CD4-positive, alpha-beta T cell treated with Interleukin-17A for 1 hour (primary cell): ENCODE measurements at places on chromosomes 3 and 15.

GRCh38 chr15:77027697-77028450 lies 32.9 kb downstream of the PSTPIP1 start:
- DNase-seq, result no peak

DNA sequence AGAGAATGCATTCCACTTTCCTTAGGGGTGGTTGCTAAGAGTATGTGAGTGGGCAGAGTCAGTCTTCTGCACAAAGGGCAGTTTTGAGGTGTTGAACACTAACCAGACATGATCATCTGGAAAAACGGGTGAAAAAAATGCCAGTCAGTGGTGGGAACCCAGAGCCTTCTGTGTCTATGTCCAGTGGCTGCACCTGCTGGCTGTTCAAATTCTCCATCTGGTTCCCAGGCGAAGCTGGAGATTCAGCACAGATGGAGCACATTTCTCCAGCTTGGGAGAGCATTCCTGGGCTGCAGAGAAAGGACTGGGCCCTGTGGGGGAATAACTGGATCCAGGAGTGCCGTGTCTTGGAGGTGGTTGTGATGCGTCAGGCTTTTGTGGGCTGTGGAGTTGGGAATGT lies 74.1 kb downstream of the TRAK1 start:
- DNase-seq, result no peak

DNA sequence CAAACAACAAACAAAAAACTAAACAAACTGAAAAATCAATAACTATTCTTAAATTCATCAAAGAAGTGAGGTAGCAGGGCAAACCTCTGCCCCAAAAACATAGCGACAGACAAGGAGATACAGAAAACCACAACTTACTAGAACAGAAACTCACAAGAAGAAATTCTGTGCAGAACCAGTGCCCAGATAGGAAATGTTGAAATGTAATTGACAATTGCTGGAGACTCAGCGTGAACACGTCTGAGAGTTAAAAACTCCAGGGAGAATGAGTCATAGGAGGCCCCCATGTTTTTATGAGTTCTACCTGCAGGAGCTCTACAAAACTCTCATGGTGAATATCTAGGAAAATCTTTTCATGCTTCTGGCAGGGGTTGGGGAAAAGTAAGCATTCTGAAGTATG lies 95.5 kb upstream of the SETMAR start:
- no peak for DNase-seq

- DNase-seq, result no peak
Observed at GRCh38 chr3:188369526-188369925, 215.6 kb downstream of the LPP start.

GRCh38 chr3:111733154-111733553 lies 125.9 kb upstream of the PHLDB2 start:
- DNase-seq, result no peak

DNA sequence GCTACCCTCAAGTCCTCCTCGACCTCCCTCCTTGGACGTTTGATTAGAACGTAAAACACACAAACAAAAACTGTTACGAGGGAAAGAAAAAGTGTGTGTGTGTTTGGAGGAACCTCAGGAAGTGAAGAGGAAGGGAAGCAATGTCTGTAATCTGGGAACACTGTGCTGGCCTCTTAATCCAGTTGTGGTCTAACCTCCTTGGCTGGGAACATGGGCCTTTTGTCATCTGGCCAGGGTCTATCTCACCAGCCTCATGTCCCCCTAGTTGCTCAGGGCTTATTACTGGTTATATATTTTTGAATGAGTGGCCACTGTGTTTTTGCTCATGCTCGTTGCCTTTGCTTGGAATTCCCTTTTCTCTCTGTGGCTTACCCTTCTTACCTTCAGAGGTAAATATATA lies 89.0 kb upstream of the RASGRF1 start:
- no peak for DNase-seq

GRCh38 chr3:69491975-69492374 lies 106.1 kb upstream of the FRMD4B start:
- no peak for DNase-seq

DNA sequence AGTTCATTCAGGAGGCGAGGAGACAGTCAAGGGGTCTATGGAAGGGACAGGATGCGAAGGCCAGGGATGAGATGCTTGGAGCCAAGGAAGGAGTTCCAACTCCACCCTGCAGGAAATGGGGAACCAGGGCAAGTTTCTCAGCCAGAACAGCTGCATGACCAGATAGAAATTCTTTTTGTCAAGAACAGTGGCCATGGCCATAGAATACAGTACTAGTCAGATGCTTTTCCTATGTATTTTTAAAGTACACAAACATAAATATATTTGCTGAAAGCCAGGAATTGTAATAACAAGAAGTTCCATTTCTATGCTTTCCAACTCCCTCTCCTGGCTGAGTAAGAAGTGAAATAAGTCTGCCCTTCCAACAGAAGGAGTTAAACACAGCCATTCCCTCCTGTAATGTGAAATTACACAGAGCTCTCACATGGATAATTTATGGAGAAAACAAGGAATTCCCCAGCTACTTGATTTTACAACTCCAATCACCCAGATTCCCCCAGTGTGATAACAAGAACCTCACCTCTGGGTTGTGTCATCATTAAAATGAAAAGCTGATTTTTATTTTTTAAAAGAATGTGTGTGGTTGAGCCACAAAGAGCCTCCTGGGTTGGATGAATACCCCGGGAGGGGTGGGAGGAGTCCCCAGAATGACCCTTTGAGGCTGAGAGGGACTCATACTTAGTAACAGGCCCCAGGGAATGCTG lies 124.6 kb upstream of the ARHGEF3 start:
- no peak for DNase-seq

GRCh38 chr3:111277226-111277625 lies 205.6 kb downstream of the NECTIN3 start:
- no peak for DNase-seq

- no peak for DNase-seq
Observed at GRCh38 chr15:67927501-67928168, 87.8 kb upstream of the RNU6-1 start.

DNA sequence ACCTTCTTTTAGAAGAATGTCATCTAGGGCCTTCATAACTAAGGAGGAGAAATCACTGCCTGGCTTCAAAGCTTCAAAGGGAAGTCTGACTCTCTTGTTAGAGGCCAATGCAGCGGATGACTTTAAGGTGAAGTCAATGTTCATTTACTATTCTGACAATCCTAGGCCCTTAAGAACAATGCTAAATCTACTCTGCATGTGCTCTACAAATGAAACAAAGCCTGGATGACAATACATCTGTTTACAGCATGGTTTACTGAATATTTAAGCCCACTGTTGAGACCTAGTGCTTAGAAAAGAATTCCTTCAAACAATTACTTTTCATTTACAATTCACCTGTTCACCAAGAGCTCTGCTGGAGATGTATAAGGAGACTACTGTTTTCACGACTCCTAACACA lies 160.4 kb upstream of the EPHA3 start:
- no peak for DNase-seq

- no peak for DNase-seq
Observed at GRCh38 chr15:57730876-57731275, 24.4 kb downstream of the POLR2M start.

DNA sequence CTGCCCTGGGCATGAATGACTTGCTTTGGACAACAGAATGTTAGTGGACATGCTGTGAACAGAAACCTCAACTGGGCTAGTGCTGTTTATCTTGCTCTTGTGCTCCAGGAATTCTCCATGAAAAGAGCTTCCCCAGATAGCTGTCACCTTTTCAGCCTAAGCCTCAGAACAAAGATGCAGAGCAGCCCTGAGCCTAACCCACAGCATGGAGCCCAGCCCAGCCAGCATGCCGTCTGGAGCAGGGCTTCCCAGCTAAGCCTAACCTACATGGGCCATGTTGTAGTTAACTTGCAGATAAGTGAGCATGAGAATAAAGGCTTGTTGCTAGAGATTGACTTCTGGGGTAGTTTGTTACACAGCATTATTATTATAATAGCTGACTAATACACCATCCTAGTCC lies 48.9 kb downstream of the SCN5A start:
- DNase-seq, result no peak

DNA sequence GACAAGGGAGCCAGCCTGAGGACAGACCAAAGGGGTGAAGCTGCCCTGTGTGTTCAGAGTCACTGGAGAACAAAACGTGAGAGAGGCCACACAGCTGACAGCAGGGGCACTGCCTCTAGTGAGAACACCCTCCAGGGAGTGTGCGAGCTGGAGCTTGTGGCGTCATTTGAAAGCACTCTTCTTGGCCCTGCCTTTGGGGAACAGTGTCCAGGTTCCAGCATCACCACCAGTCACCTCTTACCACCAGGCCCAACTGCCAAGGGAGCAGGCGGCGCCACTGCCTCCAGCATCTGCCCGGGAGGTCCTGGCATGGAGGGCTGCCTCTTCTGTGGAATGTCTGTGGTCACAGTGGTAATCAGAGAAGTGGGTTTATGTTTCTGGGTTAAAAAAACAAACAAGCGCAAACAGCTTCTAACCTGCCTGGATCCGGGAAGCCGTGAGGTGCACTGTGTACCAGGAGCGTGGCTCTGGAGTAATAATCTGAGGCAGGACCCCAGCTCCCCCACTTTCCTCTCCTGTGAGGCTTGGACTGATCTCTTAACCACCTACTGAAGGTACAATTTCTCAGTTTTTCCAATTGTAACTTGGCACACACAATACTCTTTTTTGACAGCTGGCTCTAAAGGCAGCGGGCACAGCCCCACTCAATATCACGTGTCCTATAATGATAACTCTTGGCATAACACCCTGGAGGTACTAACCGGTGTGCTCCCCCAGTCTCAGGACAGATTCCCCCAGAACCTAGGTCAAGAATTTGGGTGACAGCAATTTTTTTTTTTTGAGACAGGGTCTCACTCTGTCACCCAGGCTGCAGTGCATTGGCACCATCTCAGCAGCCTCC lies 32.2 kb upstream of the CDCP1 start:
- DNase-seq, result no peak

DNA sequence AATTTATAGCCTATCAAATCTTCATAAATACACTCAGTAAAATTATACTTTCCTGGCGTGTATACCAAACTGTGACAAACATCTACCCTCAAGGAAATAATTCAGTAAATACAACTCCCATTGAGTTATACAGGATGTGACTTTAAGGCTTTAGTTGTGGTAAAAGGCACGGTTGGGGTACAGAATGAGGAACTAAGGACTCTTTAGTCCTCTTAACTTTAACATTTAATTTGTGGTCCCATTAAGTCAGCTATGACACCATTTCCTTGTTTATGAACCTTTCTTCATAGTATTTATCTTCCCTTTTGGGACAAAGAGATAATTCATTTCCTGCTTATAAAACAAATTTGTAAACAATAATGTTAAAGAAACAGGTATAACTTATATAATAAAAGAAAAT lies 30.2 kb downstream of the IFT80 start:
- DNase-seq, result peak; percentile 11

DNA sequence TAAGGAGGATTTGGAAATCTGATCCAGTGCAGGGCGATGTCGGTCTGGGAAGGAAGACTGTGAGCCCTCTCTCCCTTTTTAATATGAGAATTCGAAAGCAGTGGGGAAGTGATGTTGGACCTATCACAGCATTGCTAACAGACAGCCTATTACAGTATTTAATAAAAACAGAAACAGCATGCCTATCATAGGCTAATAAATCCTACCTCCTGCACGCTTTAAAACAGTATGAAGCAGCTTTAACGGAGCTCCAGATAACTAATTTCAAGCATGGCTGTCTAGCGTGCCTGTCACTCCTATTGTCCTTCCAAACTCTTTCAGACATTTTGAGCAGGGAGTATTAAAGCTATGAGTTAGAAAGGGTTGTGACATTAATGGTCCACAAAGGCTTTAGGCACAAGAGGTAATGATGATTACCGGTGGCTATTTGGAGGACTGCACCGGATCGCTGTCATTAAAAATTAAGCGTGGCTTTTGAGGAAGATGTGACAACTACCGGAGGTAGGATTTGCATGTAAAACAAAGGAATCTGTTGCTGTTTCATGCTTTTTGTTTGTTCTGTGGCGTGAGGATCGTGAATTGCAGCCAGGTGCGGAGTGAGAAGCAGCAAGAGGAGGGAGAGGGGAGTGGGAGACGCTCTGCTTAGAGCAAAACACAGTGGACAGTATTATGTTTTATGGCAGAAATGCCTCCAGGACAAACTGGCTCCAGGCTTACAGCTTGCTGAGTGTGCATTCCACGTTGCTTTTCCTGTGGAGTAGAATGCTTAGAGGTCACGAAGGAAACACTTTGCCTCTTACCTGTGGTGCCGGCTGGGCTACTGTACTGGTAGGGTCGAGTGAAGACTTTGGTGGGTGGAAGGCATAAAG lies at the start of gene KCNMB2:
Gene KCNMB2 (plus strand): TSS at position 226 of the 869 bp plus-strand sequence.
- no peak for DNase-seq
